ENCODE measurements at places on chromosomes 7 and 10. TPM values are rescaled to one million over a fixed set of nuclear protein-coding genes. Genes with fewer than 3 reads are reported as not detected.

HACD1 gene
- total RNA-seq = 43.2 TPM

AS3MT gene
- total RNA-seq = 5.2 TPM

LRRC4 gene
- total RNA-seq = under 0.01 TPM

DNAJB9 gene
- total RNA-seq = 41.9 TPM

RADIL gene
- 0.32 TPM for total RNA-seq

ZNF394 gene
- total RNA-seq = 22.5 TPM

VSIR gene
- 57.4 TPM for total RNA-seq

GIMAP6 gene
- not detected for total RNA-seq

CABCOCO1 gene
- 3.2 TPM for total RNA-seq

ADAM22 gene
- 1.3 TPM for total RNA-seq

CALD1 gene
- 1,676 TPM for total RNA-seq

TNKS2 gene
- 46.7 TPM for total RNA-seq

IRF5 gene
- under 0.01 TPM for total RNA-seq

DKK1 gene
- 84.4 TPM for total RNA-seq

CH25H gene
- under 0.01 TPM for total RNA-seq

OR9A2 gene
- total RNA-seq = not detected

NPSR1 gene
- total RNA-seq = not detected

TMEM225B gene
- total RNA-seq = 0.43 TPM

H2BK1 gene
- not detected for total RNA-seq

ITPRID1 gene
- not detected for total RNA-seq

WIPF3 gene
- total RNA-seq = under 0.01 TPM

ATRNL1 gene
- total RNA-seq = 8.4 TPM

FKBP9 gene
- total RNA-seq = 224 TPM

SLC35B4 gene
- total RNA-seq = 17.7 TPM

RNF32 gene
- total RNA-seq = 0.43 TPM

KIAA1549 gene
- 2.6 TPM for total RNA-seq

NUTM2D gene
- total RNA-seq = 0.43 TPM

SFTPA1 gene
- total RNA-seq = not detected

METTL27 gene
- total RNA-seq = 1.6 TPM
